ENCODE measurements at places on chromosomes 4 and X. TPM values are rescaled to one million over a fixed set of nuclear protein-coding genes. Genes with fewer than 3 reads are reported as not detected.

GRCh38 chr4:183287309-183287659 is 32.8 kb downstream of the CLDN22 start:
- no peak for DNase-seq

GRCh38 chr4:78616046-78616498 is 64.5 kb downstream of the ANXA3 start:
- no peak for DNase-seq

DNA sequence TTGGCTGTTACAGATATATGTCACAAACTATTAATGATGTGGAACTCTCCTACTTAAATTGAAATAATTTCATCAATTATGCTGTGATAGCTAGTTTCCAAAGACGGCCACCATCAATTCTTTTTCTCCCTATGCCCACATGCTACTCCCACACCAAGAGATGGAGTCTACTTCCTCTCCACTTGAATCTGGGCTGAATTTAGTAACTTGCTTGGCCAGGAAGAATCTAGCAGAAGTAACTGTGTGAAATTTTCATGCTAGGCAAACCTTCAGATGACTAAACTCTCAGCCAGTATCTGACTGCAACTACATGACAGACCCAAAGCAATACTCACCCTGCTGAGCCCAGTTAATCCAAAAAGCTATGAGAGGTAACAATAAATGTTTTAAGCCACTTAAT is 3.2 kb downstream of the SEPSECS start:
- DNase-seq: no peak

DNA sequence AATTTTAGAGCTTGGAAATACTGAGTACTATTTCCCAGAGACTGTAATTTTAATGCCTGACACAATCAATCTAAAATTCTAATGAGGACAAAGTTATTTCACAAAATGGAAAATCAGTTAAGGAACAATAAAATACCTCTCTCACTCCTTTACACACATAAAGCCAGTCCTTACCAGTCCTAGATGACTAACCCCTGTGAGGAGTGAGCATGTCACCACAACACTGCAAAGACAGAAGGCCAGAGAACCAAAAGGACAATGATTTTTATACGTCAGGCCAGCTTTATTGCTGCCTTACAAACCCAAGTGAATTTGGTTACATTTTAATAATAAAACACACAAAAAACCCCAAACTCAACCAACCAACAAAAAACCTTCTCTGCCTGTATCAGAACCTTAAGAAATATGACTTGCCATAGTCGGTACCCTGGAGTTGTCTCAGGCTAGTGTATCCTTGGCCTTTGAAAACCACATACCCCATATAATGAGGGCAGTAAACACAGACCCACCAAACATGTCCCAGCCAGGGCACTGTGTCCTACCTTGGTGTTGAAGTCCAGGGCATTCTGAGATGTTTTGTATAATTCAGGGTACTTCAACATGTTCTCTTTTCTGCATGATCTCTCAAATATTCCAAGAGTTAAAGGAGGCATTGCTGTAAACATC is 57.6 kb downstream of the SHISA3 start:
- DNase-seq: no peak

DNA sequence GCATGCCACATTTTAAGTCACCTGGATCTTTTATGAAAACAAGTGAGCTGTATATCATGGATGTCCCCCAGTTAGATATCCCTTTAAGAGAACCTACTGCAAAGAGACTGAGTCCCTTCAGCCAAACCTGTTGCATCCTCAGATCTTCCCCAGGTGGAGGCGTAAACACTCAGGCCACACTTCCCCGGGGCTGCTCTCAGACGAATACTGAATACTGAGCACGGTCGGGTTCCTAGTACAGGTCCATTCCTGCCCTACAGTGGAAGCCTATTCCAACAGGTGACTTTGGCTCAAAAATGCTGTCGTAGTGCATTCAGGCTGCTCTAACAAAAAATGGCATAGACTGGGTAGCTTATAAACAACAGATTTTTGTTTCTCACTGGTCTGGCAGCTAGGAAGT is 320.2 kb upstream of the CLNK start:
- no peak for DNase-seq

- DNase-seq: no peak
These were observed 29.1 kb upstream of the CT55 start for GRCh38 chrX:135200297-135200696.

- DNase-seq: no peak
These were observed 131.8 kb upstream of the ENPEP start for GRCh38 chr4:110344165-110344564.

UGT2A1 gene
- total RNA-seq: not detected

SLC38A5 gene
- 188 TPM for total RNA-seq

SHISA3 gene
- not detected for total RNA-seq
